ENCODE measurements at places on chromosomes 11 and 22. TPM values are rescaled to one million over a fixed set of nuclear protein-coding genes. Genes with fewer than 3 reads are reported as not detected.

Gene LARGE1
- 14.0 TPM for polyA plus RNA-seq

- DNase-seq: no peak
These were observed 160.9 kb upstream of the MTMR2 start for GRCh38 chr11:96084610-96085318.

GRCh38 chr11:22633354-22633902, 7.8 kb upstream of the FANCF start:
- no peak for DNase-seq

DNA sequence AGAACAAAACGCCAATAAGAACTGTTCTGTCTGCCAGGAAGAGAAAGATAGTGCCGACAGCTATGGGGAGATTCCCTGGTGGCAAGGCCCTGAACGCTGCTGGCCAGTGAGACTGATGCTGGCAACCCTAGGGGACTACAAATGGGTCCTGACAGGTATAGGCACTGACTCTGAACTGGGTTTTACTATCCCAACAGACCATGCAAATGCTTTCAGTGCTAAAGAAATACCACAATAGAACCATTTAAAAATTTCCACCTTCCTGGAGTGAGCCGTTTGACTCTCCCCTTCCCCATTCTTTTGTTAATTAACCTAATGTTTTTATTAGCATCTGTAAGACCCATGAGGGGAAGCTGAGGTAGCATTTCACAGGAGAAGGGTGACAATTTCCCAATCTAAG, 25.7 kb downstream of the USP28 start:
- no peak for DNase-seq

- no peak for DNase-seq
These were observed 78.2 kb downstream of the SMCO4 start for GRCh38 chr11:93464927-93465540.

DNA sequence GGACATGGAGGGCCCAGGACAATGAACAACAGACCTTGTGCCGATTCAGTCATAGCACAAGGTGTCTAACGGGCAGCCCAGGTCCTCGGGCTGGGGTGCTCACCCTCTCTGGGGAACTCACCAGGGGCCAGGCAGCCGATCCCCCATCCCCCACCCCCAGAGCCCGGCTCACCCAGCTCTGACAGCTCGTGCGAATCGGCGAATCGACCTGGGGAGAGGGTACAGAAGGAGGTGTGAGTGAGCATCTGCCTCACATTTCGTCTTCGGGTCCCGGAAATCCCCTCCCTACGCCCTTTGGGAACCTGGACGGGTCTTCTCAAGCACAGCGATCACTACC, 423 bp downstream of the PEX16 start:
- DNase-seq: no peak

Gene TEAD1
- 48.6 TPM for polyA plus RNA-seq
